ENCODE measurements at places on chromosomes 1 and 21.

GRCh38 chr1:214952648-214953047, 129.9 kb upstream of the KCNK2 start:
- DNase-seq, result no peak

DNA sequence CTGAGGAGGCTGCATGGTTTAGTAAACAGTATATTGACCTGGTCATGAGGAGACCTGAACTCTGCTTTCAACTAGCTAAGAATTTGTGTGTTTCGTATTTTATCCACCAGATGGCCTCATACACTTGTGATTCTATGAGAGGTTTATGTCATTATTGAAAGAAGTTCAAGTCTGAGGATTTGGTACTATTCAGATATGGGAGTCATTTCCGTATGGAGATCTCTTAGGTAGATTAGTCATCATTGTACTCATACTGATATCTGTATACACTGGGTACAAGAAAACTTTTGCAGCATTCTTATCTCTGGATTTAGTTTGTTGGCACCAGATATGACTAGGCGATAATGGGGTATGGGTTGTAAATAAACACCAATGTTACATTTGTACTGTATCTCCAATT, 26.6 kb downstream of the ATF6 start:
- DNase-seq, result peak; percentile 61

DNA sequence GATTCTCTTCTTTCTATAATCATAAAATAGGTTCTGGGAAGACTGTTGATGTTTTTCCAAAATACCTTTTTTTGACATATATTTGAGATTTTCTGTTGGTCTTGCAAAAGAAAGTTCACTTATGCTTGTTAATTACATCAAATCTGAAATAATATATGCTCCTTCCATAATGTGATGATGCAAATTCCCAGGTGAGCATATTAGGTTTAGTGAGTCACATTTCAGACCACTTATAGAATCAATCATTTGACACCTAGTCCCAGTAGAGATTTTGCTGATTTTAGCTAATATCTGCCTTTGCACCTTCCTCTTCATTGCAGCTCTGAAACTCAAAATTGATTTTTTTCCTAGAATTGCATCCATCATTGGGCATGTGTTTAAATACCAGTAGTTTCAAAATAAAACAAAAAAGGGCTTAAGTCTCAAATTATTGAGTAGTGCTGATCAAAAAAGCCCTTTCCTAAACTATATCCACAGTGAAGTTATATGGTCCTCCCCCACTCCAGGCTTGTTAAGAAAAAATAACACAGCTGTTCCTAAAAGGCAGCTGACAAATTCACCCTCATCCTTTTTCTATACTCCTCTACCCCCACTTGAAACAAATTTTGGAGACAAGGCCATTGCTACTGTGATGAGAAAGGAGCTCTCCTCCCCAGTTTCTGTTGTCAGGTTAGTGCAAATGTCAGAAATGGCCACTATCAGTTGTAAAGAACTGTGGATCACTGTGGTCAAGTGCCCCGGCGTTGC, 37.1 kb upstream of the KCNQ4 start:
- no peak for DNase-seq

GRCh38 chr1:40783001-40783905, at the start of gene KCNQ4:
Gene KCNQ4 (plus strand): TSS chr1:40783787. CDS start chr1:40784094, 307 bp downstream.
- DNase-seq, result peak; percentile 47

- no peak for DNase-seq
These were observed 27.6 kb upstream of the KCNE2 start for GRCh38 chr21:34336245-34336644.
